Adipocyte (in vitro differentiated cells): ENCODE measurements at places on chromosomes 5 and 9.
A peak's percentile ranks its signal among the peaks of the same experiment; 100 is the strongest.

- DNase-seq, result no peak
Observed at GRCh38 chr9:136135326-136136126, 16.9 kb upstream of the TMEM250 start.

DNA sequence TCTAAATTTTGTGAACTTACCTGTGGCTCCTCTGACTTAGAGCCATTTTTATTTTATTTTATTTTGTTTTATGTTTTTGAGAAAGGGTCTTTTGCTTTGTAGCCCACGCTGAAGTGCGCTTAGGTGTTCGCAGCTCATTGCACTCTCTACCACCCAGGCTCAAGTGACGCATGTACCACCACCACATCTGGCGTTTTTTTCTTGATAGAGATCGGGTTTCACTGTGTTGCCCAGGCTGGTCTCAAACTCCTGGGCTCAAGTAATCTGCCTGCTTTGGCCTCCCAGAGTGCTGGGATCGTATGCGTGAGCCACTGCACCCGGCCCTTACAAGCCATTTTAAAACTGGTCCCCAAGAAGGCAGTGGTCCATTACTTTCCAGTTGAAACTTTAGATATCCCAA, 18.5 kb downstream of the MATR3 start:
- DNase-seq, result no peak

GRCh38 chr9:86047361-86047760, 52.0 kb downstream of the GOLM1 start:
- DNase-seq, result no peak

- DNase-seq, result peak; percentile 62
Observed at GRCh38 chr9:80157561-80157983, 585.8 kb downstream of the TLE4 start.

GRCh38 chr5:59186623-59187022, 603.7 kb downstream of the RAB3C start:
- DNase-seq, result no peak

DNA sequence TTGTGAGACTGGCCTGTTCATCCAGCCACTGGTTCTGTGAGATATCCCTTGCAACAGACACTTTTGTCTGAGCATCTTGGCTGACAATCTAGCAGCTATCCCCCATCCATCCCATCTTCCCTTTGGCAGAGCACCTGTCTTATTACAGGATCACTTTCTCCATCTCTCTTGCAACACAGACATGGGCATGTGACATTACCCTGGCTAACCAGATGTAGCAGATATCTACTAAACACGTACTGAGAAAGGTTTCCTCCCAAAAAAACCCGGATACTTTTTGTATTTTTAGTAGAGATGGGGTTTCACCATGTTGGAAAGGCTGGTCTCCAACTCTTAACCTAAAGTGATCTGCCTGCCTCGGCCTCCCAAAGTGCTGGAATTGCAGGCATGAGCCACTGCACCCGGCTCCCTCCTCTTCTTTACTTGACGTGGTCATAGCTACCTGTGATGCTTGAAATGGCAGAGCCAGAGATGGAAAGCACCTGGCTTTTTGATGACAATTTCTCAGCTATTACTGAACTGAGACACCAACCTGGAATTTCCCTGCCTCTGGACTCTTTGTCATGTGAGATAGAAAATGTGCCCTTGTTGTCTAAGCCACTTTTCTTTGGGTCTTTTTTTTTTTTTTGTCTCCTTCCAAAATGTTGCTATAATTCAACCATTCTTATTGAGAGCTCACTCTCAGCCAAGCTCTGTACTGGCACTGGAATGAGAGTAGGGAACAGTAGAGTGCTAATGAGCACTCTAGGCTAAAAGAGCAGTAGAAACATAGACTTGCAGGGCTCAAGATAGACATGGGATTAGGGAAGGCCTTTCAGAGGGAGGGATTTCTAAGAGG, 32.6 kb downstream of the FNBP1 start:
- no peak for DNase-seq

DNA sequence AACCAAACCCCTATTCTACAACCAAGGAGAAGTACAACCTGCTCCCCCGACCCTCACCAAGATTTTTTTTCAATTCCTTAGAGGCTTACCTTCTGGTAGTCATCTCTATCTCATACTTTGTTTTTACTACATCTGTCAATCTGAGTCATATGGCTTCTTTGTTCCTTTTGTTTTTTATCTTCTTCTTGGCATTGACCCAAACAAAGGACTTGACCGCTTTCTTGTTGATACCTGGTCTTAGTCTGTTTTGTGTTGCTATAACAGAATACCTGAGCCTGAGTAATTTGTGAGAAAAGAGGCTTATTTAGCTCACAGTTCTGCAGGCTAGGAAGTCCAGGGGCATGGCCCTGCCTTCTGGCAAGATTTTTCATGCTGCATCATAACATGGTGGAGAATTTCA, 352.7 kb downstream of the MLLT3 start:
- no peak for DNase-seq

- DNase-seq, result peak; percentile 19
Observed at GRCh38 chr9:83570359-83570758, 32.2 kb upstream of the FRMD3 start.

DNA sequence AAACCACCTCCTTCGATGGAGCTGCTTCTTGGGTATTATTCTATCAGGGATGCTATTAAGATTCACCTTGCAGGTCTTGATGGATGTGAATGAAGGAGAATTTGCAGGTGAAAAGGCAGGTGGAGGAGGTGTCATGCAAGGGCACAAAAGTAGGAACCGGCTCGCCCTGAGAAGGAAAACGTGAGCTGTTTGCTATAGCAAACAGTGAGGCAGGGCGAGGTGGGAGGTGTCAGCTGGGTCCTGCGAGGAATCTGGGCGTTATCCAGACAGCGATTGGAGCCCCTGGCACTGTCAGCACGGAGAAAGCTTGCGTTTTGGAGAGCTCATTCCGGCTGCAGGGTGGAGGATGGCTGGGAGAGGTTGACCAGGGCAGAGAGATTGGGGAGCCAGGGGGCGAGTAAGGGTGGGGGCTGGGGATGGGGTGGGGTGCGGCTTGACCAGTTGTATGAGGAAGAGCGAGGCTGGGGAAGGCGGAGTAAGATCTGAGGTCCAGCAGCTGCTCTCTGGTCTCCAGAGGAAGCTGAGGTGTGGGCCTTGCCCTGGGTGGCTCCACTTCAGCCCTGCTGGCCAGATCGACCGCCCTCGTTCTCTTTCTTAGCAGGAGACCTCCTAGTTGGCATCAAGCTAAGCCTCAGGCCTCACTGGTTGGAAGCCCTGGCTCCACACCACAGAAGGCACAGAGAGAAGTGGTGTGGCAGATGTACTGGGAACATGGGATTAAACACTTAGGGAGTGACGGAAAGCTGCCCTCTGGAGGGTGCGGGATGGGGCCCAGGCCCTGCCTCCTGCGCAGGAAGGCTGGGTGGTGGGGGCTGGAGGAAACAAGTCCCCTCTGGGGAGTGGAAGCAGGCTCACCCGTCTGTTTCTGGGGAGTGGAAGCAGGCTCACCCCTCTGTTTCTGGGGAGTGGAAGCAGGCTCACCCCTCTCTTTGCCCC, 54.7 kb upstream of the NEURL1B start:
- DNase-seq, result no peak

GRCh38 chr9:18040327-18040726, 433.6 kb upstream of the ADAMTSL1 start:
- no peak for DNase-seq

DNA sequence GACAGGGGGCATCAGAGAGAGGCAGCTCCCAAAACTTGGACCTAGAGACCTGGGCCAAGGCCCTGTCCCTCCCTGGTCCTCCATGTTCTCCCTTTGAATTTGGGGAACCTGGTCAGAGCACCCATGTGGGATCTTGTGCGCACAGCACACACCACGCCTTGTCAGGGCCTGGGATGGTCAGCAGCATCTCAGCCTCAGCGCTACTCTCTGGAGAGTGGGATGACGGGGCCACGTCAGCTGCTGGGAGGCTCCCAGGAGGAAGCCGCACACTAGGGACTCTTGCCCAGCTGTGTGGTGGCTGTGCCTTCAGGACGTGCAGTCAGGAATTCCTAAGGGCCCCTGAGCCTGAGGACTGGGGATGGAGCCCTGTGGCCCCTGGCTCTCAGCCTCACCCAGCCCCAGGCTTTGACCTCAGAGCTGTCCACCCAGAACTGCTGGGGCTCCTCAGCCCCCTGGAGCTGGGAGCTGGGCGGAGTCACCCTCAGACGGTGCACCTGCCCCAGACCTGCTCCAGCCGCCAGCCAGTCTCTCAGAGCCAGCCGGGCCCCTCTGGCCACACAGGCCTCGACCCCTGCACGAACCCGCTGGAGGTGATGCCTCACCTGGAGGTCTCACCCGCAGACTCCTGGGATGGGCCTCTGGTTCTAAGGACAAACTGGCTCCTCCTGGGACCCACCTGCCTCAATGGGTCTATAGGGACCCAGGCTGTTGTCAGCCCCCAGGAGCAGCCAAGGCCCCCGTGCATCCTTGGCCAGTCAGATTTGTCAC, 38.3 kb upstream of the EGFL7 start:
- DNase-seq, result no peak

DNA sequence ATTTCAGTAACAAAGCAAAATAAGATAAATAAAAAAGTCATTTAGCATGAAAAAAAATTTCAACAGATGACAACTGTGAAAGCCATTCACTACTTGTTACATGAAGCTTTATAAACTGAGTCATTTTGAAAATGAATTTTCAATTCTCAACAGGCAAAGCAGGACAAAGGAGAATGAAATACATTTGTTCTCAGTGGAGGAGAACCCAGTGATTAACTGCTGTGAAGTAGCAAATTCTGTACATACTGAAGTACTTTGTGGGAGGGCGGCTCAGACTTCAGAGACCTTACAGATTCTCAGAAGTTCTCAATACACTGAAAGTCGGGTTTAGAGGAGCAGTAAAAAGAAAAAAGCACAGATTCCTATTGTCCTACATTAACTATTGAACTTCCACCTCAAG, 21.7 kb downstream of the SKIC3 start:
- peak; percentile 57 for DNase-seq

- DNase-seq, result peak; percentile 90
Observed at GRCh38 chr5:157548513-157549282, 26.9 kb downstream of the ADAM19 start.
